ENCODE measurements at places on chromosomes 2 and 18. TPM values are rescaled to one million over a fixed set of nuclear protein-coding genes. Genes with fewer than 3 reads are reported as not detected.

GRCh38 chr18:39435209-39435608 lies 1869.6 kb upstream of the CELF4 start:
- DNase-seq, result no peak
- no peaks in the 10 kb centered on the region for H3K36me3 ChIP-seq
- no peaks in the 10 kb centered on the region for H3K27me3 ChIP-seq
- H3K27ac ChIP-seq, result no peak overlapping the region

BOLL gene
- total RNA-seq, result not detected

FHOD3 gene
- 1.0 TPM for total RNA-seq

GRCh38 chr2:239688122-239688681 lies 287.4 kb upstream of the HDAC4 start:
- H3K27me3 ChIP-seq, result no peaks in the 10 kb centered on the region
- DNase-seq, result peak; percentile 18
- H3K4me3 ChIP-seq, result no peak overlapping the region
- no peak overlapping the region for H3K27ac ChIP-seq
- H3K36me3 ChIP-seq, result no peaks in the 10 kb centered on the region

DNA sequence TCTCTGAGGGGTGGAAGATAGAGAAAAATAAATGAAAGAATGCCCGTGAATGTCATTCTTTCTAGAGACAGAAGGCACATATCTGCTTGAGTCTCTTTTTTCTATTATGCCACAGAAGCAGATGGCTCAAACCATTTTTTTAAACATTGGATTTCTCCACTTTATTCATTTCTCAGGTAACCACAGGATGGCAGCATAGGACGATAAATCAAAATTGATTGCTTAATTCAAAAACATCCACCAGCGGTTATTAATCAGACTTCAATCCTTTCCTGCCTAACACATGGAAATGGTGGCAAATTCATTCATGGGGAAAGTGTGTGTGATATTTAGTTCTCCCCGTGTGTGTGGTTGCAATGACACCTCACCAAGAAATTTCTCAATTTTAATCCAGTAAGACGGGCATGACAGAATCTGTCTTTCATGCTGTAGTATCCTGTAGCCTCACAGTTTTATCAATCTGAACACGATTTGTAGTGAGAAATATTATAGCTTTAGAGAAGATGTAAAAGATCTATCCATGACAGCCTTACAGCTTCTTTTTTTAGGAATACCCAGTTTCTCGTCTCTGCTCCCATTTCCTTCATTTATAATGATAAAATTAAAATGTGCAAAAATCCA lies 72.2 kb downstream of the DSC3 start:
- no peaks in the 10 kb centered on the region for H3K36me3 ChIP-seq
- H3K27ac ChIP-seq, result no peak overlapping the region
- H3K4me3 ChIP-seq, result no peak overlapping the region
- DNase-seq, result peak; percentile 14
- H3K27me3 ChIP-seq, result no peaks in the 10 kb centered on the region

TXNDC2 gene
- 0.18 TPM for total RNA-seq

- H3K27me3 ChIP-seq, result no peaks in the 10 kb centered on the region
- H3K36me3 ChIP-seq, result no peaks in the 10 kb centered on the region
- DNase-seq, result no peak
- H3K4me3 ChIP-seq, result no peak overlapping the region
- H3K4me1 ChIP-seq, result no peaks in the 10 kb centered on the region
- H3K27ac ChIP-seq, result no peak overlapping the region
Measured at GRCh38 chr2:125667630-125668029, 988.3 kb upstream of the GYPC start.

- no peak for DNase-seq
- no peak overlapping the region for H3K27ac ChIP-seq
- no peaks in the 10 kb centered on the region for H3K36me3 ChIP-seq
- no peaks in the 10 kb centered on the region for H3K4me1 ChIP-seq
Measured at GRCh38 chr2:83233781-83234180, 1225.3 kb downstream of the SUCLG1 start.

Measured in left lung (tissue), 14 donors.